Ureter (tissue), 1 donor: ENCODE measurements at places on chromosomes 11 and 22. TPM values are rescaled to one million over a fixed set of nuclear protein-coding genes. Genes with fewer than 3 reads are reported as not detected.

The OTOG gene
- total RNA-seq: 0.31 TPM

The OR5P2 gene
- total RNA-seq: 5.6 TPM

The ATP6V1E1 gene
- total RNA-seq: 117 TPM

The GRAP2 gene
- 7.9 TPM for total RNA-seq

The VWCE gene
- total RNA-seq: 4.1 TPM

The NPTXR gene
- 27.0 TPM for total RNA-seq

The BEST1 gene
- total RNA-seq: 9.4 TPM

The C11orf91 gene
- total RNA-seq: 0.52 TPM
